ENCODE measurements at places on chromosomes 2 and 18.

- no peak for DNase-seq
These were observed 12.9 kb upstream of the MGAT4A start for GRCh38 chr2:98743835-98744234.

- no peak for DNase-seq
These were observed 593.9 kb upstream of the ZNF804A start for GRCh38 chr2:184004289-184004947.

DNA sequence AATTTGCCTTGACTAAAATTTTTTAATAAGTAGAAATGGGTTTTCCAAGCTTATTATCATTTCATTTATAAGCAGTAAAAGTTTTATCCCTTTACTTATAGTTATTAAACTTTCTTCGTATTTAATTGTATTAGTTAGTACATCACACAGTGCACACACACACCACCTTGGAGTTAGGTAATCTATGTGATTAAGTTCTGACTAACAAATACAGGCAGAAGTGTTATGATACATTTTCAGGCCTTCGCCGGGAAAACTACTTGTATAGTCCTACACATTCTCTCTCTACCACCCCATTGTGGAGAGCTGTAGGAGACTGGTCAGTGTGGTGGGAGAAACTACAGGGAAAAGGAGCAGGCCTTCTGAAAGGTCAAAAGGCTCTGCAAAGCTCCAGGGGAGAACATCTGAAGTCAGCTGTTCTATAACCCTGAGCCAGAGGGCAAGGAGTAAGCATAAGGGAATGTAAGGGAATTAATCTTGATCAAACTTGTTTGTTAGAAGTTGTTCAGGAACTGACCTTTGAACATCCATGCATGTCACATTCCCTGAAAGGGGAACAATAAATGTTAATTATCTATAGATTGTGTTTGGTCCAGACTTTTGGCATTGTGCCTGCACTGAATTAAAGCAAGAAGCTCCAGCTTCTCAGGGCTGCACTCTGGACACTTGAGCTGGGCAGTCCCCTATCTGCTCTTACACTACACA, 231.7 kb downstream of the FSIP2 start:
- DNase-seq: no peak

- DNase-seq: no peak
These were observed 82.6 kb downstream of the POU3F3 start for GRCh38 chr2:104936527-104936926.

DNA sequence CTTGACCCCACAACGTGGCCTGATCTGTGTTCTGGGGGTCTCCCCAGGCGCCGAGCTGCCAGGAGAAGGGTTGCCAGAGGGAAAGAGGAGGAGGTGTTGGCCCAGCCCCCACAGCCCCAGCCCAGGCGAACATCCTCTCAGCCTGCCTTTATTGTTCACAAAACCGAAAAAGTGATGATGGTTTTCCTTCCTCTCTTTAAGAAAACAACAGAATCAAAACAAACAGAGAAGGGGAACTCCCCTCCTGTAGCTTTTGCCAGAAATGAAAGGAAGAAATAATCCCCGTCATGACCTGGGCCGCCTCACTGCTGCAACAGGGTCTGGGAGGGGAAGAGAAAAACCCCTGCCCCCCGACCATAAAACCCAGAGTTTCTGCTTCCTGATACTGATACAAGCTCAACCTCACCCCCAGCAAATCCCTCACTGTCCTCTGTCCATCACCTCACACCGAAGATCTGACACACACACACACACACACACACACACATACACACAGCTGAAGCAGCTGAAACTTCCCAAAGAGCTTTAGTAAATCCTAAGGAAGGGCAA, 52.0 kb downstream of the ZFP36L2 start:
- DNase-seq: no peak

DNA sequence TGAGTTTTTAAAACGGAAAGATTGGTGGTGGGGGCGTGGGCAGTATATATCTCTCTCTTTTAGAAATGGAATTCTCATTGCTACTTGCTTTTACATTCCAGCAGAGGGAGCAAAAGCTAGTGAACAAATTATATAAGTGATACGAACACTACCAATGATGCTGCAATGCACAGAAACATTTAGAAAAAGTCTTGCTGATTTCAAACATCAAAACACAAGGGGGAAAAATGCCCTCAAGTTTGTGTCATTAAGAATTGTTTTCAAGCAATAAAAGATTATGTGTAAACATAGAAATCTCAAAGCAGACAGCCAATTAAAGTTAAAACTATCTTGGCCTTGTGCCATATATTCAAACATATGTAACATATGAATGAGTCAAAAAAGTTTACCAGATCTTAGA, 296.3 kb upstream of the KCNJ3 start:
- peak; percentile 2 for DNase-seq

DNA sequence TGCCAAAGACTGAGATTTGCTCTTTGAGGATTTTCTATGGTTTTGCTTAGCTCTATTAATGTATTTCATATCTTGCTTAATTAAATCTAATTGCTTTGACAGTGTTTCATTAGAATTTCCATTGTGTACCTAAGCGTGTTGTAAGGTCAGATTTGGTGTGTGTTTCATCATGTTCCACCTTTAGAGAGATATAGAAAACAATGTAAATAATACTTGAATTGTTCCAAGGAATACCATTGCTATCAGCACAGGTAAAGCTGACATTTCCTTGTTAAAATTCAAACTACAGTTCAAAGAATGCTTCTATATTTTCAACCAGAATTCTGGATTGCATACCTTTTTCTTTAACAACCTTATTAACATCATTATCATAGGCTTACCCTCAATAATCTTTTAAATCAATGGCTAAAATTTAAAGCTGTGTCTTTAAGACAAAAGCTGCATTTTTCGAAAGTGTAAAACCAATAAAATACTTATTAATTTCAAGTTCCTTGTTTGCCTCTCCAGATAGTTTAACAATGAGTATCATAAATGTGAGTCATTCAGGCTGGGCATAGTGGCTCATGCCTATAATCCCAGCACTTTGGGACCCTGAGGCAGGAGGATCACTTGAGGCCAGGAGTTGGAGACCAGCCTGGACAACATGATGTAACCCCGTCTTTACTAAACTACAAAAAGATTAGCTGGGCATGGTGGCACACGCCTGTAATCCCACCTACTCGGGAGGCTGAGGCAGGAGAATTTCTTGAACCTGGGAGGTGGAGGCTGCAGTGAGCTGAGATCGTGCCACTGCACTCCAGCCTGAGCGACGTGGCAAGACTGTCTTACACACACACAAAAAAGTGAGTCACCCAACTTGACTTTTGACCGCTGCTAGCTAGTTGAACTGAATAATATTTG, 188.0 kb upstream of the PKDCC start:
- no peak for DNase-seq

DNA sequence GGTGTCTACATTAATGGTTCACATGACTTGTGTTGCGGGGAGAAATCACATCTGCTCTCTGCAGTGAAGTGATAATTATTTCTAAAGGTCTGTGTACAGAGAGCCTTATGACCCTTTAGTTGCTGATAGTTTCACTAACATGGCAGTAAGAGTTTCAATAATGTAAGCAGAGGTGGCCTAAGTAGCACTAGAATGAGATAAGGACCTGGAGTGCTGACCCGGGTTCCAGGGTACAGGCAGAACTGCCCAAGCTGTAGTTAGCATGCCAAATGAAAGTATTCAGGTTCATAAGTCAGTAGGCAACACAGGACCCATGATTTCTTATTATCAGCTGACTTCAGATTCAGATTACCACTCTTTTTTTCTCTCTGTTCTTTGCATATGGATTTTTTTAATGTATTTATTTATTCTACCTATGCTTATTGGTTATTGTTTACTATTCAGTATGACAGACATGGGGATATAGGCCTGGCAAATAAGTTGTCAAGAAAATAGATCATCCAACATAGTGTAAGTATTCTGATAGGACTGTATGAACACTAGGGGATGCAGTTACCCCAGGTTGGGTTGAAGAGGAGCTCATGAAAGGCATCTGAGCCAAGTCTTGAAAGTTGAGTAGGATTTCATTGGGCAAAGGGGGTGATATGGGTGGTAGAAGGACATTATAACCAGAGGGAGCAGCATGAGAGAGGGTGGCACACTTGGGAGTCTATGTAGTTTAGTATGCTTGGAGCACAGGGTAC, 105.2 kb downstream of the CCDC85A start:
- no peak for DNase-seq

DNA sequence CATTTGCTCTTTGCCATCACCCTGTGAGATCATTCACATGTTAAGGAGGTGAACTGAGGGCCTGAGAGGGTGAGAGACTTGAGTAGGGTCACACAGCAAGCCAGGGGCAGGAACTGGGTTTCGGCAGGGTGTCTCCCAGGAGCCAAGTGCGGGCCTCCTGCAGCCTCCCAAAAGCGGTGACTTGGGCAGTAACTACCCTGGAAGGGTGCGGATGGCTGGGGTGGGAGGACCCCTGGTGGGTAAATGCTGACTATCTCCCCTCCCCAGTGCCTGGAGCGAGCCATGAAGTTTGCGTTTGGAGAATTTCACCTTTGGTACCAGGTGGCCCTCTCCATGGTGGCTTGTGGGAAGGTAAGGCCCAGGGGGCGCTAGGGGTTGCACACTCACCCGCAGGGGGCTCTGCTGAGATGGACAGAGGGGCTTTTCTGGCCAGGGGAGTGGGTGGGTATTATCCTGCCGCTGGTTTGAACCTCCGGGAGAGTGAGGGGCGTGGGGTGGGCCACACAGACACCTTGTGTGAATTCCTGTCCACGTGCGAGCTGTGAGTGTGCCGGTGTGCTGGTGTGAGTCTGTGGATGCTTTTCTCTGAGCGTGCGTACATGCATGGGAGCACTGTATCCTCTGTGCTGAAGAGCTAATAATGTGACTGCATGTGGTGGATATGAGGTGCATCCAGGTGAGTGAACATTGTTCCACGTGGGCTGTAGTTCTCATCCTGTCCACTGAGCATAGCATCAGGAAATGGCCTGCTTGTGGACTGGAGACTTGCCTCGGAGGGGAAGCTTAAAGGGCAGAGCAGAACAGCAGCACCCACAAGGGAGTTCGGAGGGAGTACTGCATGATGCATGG, 91.0 kb upstream of the MCFD2 start:
- no peak for DNase-seq

DNA sequence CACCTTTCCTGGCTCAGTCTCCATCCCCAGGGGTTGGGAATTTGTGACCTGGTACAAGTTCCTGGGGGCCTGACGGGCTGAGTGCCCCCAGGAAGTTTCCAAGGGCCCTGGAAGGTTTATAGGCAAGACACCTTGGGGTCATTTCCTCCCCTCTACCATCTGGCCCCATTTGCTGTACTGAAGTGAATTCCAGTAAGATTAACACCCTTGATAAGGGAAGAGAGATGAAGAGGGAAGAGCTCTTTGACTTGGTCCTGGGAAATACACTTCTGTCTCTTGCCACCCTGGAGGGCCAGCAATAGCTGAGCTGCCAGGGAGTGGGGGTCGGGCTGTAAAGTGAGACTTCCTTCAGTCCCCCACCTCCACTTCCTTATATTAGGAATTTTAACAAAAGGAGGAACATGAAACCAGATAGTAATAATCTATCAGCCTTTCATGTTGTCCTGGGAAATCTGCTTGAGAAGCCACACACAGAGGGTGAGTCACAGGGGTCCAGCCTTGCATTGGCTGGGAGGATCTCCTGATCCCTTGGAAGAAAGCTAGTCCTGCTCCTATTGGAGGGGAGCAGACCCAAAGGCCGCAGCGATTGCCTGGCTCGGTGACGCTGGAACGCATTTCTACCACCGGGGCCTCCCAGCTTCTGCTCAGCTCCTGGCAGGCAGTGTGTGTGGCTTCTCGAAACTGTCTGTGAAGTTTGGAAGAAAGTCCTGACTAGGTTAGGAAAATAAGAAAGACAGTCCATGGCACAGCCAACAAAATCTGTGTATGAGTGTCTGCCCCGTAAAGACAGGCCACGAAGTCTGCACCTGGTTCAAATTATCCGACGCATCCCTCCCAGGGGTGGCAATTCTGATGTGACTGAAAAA, 87.3 kb downstream of the ACAA2 start:
- no peak for DNase-seq

- DNase-seq: no peak
These were observed 510.3 kb downstream of the RNF144A start for GRCh38 chr2:7427293-7428060.

DNA sequence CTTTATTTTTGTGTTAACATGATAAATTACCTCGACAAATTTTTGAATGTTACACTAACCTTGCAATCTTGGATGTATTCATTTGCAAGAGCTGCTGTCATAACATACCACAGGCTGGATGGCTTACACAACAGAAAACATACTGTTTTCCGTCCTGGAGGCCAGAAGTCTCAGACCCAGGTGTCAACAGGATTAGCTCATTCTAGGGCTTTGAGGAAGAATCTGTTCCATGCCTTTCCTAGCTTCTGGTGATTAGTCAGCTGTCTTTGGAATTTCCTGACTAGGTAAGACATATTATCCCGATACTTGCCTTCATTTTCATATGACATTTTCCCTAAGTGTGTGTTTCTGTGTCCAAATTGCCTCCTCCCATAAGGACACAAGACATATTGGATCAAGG, 188.6 kb upstream of the CDH19 start:
- no peak for DNase-seq

DNA sequence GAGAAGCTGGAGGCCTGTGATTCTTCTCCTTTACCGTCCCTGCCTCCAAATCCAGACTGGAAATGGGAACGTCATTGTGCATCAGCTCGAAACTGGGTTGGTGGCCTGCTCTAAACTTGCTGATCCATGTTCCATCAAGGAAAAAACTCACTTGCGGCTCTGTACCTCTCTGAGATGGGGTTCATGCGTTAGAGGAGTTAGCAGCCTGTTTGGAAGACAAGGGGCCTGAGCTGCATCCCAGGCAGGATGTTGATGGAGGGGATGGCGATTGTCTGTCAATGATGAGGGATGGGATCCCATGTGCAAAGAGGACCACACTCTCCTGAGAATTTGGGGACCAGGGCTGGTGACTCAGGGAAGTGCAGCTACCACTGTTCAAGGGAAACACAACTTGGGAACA, 26.0 kb downstream of the TWIST2 start:
- no peak for DNase-seq

DNA sequence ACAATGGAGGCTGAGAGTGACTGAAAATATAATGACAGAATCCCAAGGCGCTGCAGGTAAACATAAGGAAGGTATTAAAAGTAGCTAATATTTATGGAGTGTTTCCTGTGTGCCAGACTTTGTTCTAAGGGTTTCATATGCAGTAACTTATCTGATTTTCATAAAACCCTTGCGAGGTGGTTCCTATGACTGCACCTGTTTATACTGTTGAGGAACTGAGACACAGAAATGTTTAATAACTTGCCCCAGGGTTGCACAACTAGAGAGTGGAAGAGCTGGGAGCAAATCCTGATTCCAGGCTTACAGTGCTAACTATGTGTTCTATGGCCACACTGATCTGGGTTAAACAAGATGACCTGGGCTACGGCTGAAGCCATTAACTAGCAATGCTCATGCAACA, 2.4 kb downstream of the SP110 start:
- no peak for DNase-seq

GRCh38 chr2:80407377-80407776, 102.8 kb upstream of the LRRTM1 start:
- no peak for DNase-seq

DNA sequence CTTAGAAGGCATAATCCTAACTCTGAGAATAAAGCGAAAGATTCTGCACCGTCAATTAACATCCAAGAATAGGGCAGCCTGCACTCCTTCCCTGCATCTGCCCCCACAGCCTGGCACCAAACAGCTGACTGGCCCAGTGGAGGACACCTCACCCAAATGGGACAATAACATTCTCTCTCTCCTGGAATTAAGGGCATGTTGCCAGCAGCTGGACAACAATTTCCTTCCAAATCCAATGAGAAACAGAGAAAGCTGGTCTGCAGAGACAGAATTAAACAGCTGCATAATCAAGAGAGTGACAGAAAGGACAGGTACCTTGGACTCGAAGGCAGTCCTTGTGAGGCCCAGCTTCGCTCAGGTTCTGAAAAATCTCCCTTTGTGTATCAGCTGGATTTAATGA, 15.0 kb downstream of the COX7A2L start:
- no peak for DNase-seq

GRCh38 chr2:233449921-233450863, 95.9 kb downstream of the DGKD start:
- no peak for DNase-seq

Measured in GF-D8 (cell line).